ENCODE measurements at places on chromosomes 2 and 18.

- no peak for DNase-seq
These were observed 373.9 kb downstream of the GPD2 start for GRCh38 chr2:156810094-156810493.

GRCh38 chr2:174529916-174530315 is 43.1 kb upstream of the GPR155 start:
- DNase-seq, result no peak

- DNase-seq, result no peak
These were observed 160.8 kb upstream of the HAAO start for GRCh38 chr2:42953216-42953615.

- DNase-seq, result no peak
These were observed 64.7 kb downstream of the PTPN2 start for GRCh38 chr18:12819322-12819721.

DNA sequence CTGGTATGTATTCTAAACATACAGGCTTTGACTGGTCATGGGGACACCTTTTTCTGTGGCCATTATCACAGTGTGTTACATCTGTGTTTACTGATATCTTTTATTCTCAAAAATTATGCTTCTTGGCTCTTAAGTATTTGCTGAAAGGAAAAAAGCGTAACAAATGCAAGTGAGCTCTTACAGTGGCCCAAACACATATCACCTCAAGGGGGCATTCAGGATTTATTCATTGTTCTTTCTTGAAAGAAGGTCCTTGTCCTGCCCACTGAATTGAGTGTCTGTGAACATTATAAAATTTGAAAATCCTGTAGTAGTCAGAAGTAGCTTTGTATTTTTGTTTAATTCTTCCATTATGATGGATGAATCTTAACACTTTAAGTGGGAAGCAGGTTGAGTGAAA is 454.5 kb downstream of the XIRP2 start:
- DNase-seq, result no peak

GRCh38 chr2:105814291-105814940 is 69.7 kb downstream of the NCK2 start:
- DNase-seq, result no peak

GRCh38 chr18:79818036-79818435 is 20.3 kb downstream of the KCNG2 start:
- DNase-seq, result no peak

DNA sequence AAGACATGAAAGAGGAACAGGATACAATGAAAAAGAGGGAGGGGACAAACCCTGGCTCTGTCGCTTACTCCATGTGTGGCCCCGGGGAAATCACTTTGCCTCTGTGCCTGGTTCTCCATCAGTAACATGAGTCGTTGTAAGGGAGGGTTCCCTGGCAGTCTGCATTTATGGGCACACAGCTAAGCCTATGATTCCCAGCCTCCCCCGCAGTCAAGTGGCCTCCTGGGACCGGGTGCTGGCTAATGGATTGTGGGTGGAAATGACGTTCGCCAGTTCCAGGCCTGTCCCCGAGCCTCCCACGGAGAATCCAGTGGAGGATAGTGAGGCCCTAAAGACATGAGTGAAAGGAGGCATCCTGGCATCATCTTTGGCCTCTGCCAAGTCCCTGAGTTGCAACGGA is 42.7 kb downstream of the SFXN5 start:
- peak; percentile 69 for DNase-seq

GRCh38 chr18:79461627-79462026 is 65.9 kb downstream of the NFATC1 start:
- DNase-seq, result no peak

DNA sequence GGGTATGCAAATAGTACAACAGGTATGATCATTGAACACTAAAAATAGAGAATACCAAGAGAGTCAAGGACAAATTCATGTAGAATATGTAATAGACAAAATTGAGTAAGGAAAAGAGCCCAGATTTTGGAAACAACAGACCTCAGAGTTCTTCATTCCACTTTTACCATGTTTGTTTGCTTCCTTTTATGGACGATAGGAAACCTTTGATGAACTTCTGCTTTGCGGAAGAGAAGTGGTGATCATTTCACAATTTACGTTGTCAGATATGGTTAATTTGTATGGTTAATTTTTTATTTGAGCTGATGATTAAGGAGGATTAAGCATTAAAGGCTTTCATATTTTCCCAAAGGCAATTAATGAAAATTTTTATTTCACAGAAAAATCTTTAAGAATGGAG is 16.3 kb downstream of the MARCHF7 start:
- DNase-seq, result peak; percentile 13

DNA sequence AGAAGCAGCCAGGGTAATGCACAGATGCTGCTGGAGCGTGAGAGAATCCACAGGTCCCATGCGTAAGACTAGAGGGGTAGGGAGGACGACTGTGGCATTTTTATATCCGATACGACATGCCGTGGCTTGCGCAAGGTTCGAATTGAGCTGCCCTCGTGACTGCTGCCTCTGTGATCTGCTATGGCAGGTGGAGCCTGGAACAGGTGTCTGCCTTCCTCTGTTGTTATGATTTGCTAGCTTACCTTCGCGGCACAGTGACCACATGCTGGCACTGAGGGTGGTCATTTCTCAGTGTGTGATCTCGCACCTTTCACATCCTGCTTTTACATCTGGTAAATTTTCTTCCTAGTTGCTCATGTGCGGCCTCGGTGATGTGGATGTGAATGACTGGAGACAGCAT is 240.2 kb downstream of the ALPK2 start:
- no peak for DNase-seq

DNA sequence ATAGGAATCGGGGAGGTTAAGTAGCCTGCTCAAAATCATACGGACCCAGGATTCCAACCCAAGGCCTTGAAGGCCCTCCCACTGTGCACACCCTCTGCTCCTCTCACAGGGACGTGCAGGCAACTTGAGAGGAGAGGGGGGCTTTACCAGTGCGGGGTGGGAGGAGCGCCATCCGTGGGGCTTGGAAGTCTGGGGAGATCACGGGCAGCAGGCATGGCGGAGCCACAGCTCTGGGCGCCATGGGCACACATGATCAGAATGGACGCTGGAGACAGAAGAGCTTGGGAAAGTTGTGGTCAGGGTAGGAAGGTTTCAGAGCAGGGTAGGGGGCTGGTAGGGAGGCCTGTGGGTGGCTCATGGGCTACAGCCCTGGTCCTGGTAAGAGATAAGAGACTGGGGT is 70.7 kb downstream of the TFCP2L1 start:
- DNase-seq, result no peak

DNA sequence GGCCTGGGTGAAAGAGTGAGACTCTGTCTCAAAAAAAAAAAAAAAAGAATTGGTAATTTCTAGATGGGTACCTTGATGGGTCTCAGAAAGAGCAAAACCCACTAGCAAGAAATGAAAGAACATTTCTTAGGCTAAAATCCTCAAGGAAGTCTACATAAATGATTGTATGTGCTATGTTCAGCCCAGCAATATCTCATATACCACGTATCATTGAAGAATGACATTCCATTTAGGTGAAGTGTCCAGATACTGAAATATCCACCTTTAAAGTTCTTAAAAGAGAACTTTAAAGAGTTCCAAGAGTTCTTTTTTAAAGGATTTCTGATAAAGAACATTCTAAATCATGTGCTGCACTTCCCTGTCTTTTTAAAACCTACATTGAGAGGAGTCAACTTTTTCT is 19.2 kb downstream of the NRP2 start:
- DNase-seq, result no peak

DNA sequence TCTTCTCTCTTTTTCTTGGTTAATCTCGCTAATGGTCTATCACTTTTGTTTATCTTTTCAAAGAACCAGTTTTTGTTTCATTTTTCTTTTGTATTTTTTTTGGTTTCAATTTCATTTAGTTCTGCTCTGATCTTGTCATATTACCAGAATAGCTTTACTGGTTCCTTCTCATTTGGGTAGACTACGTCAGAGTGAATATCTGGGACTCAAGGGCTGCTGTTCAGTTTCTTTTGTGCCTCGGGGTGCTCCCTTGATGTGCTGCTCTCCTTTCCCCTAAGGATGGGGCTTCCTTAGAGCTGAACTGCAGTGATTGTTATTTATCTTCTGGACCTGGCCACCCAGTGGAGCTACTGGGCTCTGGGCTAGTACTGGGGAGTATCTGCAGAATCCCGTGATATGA is 29.4 kb upstream of the IL1RN start:
- no peak for DNase-seq

GRCh38 chr2:184849516-184849915 is 251.2 kb downstream of the ZNF804A start:
- DNase-seq, result no peak

- no peak for DNase-seq
These were observed 4.7 kb downstream of the MAPRE3 start for GRCh38 chr2:26975102-26975501.

- no peak for DNase-seq
These were observed 11.1 kb upstream of the MOCOS start for GRCh38 chr18:36176177-36176584.

- DNase-seq, result no peak
These were observed 157.6 kb downstream of the LPIN1 start for GRCh38 chr2:11904029-11904428.

GRCh38 chr18:2641638-2642037 is 13.9 kb upstream of the SMCHD1 start:
- peak; percentile 65 for DNase-seq

DNA sequence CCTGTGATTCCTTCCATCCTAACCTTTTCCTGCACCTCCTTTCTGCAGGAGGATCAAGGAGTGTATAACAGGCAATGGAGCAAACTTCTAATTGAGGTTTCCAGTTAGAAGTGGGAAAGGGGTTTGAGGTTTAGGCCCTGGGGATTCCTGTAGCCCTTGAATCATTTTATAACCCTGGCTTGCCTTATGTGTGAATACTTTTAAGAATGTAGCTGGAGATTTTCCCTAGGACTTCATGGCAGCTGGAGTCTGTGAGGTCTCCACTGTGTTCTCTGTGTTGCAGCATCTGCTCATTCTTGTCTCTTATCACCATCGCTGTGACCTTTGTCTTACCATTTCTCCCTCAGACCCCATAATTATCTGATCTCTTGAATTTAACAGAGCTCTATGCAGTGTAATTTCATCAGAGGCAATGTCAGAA is 370.2 kb upstream of the SLC14A2 start:
- DNase-seq, result no peak

DNA sequence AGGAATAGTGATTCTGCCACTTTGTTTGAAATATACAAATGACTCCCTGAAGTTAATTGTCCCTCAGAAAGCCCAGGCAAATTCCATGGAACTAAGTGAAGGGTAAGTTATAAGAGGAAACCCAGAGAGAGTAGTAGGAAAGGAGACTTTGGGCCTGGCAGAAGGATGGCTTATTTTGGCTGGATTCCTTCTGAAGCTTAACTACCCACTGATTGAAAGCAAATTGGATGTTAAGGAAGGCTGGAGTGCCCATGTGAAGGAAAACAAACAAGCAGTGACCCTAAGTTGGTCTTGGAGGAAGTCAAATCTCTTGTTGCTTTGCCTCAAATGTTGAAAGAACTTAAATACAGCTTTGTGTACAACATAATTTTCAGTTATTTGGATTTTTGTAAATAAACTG is 1106.4 kb upstream of the ZEB2 start:
- DNase-seq, result no peak

DNA sequence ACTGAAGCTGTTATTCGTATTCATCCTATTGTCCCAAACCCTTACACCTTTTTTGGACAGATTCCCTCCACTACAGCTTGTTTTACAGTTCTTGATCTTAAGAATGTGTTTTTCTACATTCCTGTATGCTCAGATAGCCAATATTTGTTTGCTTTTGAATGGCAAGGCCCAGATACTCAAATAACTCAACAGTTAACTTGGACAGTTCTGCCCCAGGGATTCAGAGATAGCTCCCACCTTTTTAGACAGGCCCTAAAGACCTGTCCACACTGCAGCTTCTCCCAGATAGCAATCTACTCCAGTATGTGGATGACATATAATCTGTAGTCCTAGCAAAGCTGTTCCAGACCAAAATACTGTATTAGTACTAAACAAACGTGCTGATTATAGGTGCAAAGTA is 7.1 kb upstream of the AGXT start:
- DNase-seq, result no peak

- peak; percentile 51 for DNase-seq
These were observed 84.9 kb upstream of the EPB41L3 start for GRCh38 chr18:5628512-5629255.

DNA sequence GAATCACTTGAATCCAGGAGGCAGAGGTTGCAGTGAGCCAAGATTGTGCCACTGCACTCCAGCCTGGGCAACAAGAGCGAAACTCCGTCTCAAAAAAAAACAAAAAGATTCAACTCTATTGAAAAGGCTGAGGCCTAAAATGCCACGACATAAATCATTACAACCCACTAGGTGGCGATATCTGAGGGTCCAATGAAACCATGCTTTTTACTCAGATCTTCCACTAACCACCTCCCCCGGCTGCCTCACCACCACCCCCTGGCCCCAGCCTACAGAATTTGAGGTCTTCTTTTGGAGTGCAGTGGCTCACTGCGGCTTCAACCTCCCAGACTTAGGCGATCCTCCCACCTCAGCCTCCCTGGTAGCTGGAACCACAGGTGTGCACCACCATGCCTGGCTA is 57.5 kb downstream of the AP1S3 start:
- peak; percentile 61 for DNase-seq

GRCh38 chr18:51007790-51008139 is 22.2 kb upstream of the SMAD4 start:
- DNase-seq, result no peak

DNA sequence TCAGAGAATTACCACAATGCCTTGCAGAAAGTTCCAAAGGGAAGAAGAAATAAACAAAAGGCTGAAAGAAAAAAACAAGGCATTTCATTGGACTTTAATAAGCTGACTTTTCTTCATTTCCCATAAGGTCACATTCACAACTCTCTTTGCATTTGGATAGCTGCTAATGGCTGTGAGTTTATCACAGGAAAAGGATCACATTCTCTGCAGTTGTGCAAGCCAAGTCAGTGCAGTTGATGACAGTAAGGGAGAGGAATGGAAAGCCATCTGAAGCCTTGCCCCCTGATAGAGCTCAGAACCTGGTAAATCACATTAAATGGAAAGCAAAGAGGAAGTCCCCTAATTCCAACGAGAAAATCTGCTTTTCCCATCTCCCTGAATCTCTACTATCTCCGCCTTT is 950.6 kb downstream of the CNTNAP5 start:
- DNase-seq, result no peak

DNA sequence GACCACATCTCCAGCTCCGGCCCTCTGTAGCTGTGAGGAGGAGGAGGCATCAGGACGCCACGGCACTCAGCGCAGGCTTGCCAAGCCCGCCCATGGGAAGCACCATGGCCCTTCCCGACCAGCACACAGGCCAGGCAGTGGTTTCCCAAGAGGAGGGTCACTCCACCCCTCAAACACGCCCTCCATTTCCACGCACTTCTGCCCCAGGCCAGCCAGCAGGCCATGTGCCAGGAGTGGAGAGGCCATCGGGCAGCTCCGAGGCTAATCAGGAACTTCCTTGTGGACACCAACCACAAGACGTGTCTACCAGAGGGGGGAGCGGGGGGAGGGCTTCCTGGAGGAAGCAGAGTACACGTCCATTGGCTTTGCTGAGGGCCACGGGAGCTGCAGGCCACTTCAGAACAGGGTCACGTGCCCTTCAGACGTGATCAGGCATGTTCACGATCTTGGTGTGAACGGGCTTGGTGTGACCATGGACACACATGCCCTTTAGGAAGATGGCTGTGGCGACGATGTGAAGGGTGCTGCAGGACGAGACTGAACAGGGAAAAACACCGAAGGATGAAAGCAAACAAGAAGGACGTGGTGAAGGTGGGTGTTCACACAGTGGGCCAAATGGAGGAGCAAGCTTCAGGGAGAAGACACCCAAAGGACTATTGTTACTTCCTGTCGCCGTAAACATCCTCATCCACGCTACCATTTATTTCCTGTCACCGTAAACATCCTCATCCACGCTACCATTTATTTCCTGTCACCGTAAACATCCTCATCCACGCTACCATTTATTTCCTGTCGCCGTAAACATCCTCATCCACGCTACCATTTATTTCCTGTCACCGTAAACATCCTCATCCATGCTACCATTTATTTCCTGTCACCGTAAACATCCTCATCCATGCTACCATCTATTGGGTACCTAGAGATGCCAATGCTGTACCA is 6.5 kb upstream of the MTERF4 start:
- DNase-seq, result no peak

Measured in suppressor macrophage (primary cell).